Islet precursor cell (in vitro differentiated cells): ENCODE measurements at places on chromosomes 4 and X.
A peak's percentile ranks its signal among the peaks of the same experiment; 100 is the strongest.

DNA sequence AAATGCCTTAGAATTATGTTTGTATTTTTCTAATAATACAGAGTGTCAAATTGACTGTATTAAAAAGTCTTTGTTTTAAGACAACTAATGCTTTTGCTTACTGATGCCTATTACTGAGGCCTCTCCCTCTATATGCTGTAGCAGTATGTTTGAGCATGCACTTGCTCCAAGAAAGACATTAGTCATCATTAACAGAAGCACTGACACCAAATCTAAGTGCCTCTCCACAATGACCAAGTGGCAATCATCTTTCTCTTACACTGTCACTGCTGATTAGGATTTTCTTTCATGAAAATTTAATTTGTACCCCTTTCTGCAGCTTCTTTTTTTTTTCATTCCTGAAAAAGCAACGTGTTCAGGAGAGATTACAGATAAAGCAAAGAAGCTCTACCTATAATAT is 11.1 kb upstream of the MAB21L2 start:
- no peak for DNase-seq

DNA sequence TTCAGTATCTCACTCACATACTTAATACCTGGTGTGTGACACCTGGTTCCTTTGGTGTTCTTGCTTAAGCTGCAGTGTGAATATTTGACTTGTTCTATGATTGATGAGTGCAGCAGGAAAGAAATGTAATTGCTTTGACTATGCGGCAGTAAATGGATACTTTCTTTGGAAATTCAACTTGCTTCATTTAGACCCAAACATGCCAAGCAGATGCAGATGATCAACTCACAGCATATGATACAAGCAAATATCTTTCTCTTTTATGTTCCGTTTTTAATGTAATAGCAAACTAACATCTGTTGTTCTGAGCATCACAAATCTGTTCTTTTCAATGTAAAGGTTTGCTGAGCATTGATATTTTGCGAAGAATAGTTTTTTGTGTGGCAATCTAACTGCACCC is 549.5 kb downstream of the C4orf33 start:
- DNase-seq = no peak

DNA sequence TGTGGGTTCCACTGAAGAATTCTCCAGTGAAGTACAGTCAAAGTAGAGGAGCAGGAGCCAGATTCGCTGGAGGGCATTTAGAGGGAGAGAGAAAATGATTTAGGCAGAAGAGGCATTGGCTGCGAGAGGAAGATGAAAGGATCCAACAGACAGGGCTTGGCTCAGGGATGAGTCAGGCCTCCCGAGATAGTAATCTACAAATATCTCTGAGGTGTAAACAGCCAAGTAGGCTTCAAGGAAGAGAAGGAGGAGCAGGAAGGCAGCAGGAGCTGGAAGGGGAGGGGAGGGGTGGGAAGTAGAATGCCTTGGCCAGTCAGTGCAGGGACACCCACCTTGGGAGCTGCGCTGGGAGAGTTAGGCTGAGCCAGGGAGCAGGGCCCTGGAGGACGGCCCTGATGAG is 55.5 kb downstream of the PJA1 start:
- DNase-seq = peak; percentile 94

- DNase-seq = no peak
Measured at GRCh38 chr4:161132715-161133425, 1030.9 kb downstream of the FSTL5 start.

DNA sequence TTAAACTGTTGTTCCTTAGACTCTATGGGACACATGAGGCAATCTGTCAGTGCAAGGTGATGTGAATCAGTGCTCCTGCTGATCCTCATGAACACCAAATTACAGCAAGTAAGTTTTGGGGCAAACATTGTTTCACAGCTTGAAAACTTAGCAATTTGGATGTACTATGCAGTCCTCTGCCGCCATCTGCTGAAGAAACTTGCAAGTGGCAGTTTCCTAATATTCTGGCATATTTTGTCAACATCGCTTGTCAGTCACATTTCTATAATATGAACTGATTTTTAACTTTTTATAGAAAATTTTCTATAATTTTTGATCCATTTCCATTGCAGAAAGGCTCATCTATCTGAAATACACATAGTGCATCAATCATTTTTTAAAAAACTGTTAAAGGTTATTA is 56.3 kb downstream of the ZAR1 start:
- no peak for DNase-seq

DNA sequence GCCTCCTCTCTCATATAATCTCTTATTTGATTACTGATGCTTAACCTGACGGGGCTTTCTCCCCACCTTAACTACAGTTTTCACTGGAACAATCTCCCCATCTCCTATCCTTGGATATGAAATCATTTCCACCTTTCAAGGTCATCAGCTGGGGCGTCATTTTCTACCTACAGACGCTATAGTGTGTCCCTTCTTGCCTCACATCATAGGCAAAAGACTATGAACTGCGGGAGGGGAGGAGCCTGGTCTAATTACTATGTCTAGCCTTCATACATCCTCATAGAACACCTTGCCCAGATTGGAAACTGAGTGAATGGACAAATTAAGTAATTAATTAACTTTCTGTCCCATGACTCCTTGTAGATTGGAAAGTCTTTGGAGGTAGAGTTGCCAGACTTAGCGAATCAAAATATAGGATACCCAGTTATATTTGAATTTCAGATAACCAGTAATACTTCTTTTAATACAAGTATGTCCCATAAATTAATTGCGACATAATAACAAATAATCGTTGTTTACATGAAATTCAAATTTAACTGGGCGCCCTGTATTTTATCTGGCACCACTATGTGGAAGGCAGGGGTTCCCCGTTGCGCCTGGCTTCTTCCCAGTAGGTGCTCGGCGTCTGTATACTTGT is 752 bp upstream of the ATP6AP2 start:
- DNase-seq = no peak

DNA sequence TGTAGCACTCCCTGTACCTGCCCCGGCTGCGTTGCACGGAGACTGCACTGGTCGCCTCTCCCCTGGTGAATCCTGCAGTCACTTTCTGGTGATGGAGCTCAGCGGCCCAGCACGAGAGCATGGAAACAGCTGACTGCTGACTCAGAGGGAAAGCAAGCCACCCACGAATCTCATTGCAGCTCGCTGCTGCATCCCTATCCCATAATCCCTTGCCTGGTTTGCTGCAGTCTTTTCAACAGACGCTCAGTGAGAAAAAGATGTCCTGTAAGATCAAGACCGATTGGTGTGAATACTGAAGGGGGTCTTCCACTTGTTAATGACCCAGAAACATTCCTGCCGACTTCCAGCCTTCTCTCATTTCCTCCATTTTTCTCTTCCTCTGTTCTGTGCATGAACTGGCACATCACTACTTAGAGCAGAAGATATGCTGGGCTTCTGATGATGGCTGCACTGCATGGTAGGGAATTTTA is 52.9 kb downstream of the TRIM2 start:
- DNase-seq = peak; percentile 94

GRCh38 chr4:142416121-142416520 is 430.0 kb downstream of the INPP4B start:
- DNase-seq = no peak

GRCh38 chr4:44725726-44726037 is 674 bp downstream of the GNPDA2 start:
- no peak for DNase-seq

- no peak for DNase-seq
Measured at GRCh38 chr4:136931781-136932180, 600.5 kb downstream of the PCDH18 start.

- no peak for DNase-seq
Measured at GRCh38 chrX:14228611-14229010, 198.9 kb upstream of the GEMIN8 start.

DNA sequence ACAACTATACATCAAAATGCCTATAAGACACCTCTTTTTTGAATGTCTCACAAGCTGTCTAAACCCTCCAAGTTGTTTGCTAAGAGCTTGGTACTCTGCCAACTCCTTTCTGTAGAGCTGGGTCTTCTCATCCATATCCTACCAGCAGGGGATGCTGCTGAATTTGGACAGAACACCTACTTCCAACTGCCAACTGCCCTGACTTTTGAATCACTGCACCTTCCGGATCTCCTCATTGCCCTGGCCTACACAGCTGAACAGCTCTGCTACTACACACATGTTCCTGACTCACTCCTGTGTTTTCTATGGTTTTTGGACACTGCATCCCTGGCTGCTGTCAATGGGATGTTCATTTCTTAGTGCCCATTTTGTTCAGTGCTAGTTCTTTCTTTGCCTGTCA is 18.7 kb downstream of the FAM184B start:
- DNase-seq = no peak

- DNase-seq = peak; percentile 62
Measured at GRCh38 chr4:165476214-165477098, 97.6 kb downstream of the CPE start.

GRCh38 chr4:5925419-5926200 is 32.7 kb upstream of the CRMP1 start:
- peak; percentile 44 for DNase-seq

GRCh38 chrX:148562846-148563245 is 62.4 kb downstream of the AFF2 start:
- peak; percentile 88 for DNase-seq

DNA sequence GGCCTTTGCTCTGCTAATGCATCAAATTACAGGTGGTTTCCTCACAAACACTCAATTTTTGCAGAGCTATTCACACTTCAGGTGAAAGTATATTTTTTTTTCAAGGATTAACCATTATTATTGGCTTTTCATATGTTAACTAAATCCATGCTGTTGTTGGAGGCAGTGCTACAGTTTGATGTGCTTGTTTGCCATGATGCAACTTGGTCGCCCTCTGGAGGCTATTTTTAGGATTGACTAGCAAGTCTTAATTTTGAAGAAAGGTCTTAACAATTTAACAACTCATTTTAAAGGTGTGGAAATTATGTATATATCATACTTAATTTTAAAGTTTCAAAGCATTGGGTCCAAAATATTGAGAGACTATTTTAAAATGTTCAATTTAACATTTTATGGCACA is 168.8 kb upstream of the FAM47A start:
- peak; percentile 61 for DNase-seq

GRCh38 chrX:13599491-13599890 is 30.1 kb downstream of the EGFL6 start:
- DNase-seq = no peak

GRCh38 chrX:48645669-48646068 is 37.9 kb upstream of the WAS start:
- no peak for DNase-seq

DNA sequence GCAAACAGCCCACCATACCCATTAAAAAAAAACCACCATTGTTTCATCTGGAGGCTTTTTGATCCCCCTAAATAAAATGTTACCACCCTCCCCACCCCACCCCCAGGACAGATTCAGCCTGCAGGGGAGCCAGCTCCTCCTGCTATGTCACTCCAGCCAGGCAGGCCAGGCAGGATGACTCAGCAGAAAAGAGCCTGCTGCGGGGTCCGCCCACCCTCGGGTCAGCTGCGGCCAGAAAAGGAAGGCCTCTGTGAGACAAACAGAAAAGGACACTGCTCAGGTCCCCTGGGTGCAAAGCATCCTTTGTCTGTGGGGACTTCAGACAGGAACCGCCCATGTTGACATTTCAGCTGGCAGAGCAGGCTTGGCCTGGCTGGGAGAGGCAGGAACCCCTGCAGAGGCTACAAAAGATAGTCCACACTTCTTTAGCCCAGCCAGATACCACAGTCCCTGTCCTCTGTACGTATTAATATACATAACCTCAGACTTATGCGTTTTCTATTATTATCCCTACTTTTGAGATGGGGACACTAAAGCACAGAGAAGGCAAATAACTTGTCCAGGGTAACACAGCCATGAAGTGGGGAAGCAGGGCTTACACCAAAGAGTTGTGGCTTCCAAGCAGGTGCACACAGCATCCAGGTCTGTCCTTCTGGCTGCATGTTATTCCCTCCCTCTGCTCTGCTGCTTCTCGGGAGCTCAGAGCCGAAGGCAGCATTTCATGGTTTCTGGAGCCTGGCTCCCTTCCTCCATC is 147.7 kb downstream of the CPEB2 start:
- peak; percentile 92 for DNase-seq

- no peak for DNase-seq
Measured at GRCh38 chr4:82437285-82438005, 7.1 kb downstream of the ENOPH1 start.

GRCh38 chrX:153765138-153766079 is 1.4 kb downstream of the PLXNB3 start:
- DNase-seq = no peak

DNA sequence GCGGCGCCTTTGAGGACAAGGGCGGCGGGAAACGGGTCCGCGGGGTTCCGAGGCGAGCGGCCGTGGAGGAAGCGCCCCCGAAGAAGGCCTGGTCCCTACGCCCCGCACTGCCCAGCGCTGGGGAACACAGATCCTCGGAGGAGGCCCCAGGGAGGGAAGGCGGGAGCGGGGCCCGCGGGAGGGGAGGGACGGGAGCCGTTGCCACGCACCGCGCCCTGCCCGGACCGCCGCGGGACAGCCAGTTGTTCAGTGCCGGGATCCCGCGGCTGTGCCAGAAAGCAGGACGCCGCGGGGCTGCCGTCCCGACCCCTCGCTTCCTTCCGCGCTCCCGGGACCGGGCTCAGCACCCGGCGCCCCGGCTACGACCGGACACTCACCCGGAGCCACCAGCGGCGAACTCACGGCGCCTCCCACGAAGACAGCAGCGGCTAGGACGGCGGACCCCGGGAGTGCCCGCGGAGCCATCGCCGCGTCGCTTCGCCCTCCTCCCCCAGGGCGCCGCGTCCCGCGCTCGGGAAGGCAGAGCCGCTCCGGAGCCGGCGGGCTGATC is 278 bp downstream of the RELL1 start:
- peak; percentile 72 for DNase-seq

GRCh38 chrX:154711264-154711663 is 39.6 kb downstream of the GAB3 start:
- no peak for DNase-seq

GRCh38 chr4:174528226-174528625 is 5.9 kb upstream of the HPGD start:
- no peak for DNase-seq

DNA sequence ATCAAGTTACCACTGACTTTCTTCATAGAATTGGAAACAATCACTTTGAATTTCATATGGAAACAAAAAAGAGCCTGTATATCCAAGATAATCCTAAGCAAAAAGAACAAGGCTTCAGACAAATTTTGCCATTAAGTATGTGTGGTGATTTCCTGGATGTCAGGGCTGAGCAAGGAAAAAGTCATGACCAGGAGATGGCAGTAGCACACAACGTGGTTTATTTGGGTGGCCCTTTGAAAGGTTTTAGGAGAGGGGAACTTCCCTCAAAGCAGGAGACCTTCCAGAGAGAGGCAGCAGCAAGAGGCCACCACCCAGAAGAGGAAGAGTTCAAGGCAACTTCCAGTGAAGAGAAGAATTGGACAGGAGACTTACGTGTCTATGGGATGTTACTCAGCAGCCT is 18.1 kb upstream of the ZXDB start:
- no peak for DNase-seq

DNA sequence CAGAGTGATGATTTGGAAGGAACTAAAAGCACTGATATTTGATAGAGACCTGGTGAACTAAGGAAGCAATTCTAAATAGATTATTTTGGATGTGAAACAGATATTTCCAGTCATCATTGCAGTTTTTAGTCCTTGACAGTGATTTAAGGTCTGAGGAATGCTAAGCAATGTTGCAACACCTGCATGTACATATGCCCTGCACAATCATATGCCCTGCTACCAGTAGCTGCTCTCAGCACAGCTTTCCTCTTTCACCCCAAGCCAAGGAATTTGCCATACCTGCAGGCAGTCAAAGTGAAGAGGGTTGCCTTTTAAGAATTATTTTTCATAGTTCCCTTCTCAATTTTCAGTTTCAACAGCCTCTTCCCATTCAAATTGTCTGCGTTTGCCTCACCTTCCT is 8.7 kb upstream of the FAM47A start:
- DNase-seq = peak; percentile 34
